A549 treated with CpdA at 1 μM for 4 hours (cell line): ENCODE measurements at places on chromosomes 5 and 9. TPM values are rescaled to one million over a fixed set of nuclear protein-coding genes. Genes with fewer than 3 reads are reported as not detected.

Gene RMRP
- 3.1 to 22.0 TPM (median 11.8 TPM) in 4 of 5 replicates, not detected in the other for total RNA-seq

Gene SCGB3A2
- total RNA-seq = not detected in 5 replicates

Gene ZNF782
- 1.2 to 2.1 TPM (median 1.5 TPM) in 5 replicates for total RNA-seq

Gene TLX3
- not detected in 5 replicates for total RNA-seq

Gene BAG1
- 134 to 164 TPM (median 143 TPM) in 5 replicates for total RNA-seq
